NCI-H1436 treated with DMSO at 0.1 percent for 48 hours (cell line): ENCODE measurements at places on chromosomes 2 and 18.

DNA sequence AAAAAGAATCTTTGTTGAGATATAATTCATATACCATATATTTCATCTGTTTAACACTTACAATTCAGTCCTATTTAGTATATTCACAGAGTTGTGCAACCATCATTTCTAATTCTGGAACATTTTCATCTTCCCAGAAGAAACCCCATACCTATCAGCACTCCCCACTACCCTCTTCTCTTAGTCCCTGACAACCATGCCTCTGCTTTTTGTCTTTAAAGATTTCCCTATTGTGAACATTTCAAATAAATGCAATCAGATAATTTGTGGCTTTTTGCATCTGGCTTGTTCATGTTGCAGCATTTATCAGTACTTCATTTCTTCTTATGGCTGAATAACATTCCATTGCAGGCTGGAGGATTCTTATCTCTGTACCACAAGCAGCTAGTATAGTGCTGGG is 305.9 kb upstream of the MEX3C start:
- no peak for DNase-seq

GRCh38 chr2:223724861-223725260 is 112.5 kb downstream of the AP1S3 start:
- DNase-seq: no peak

GRCh38 chr2:14907014-14907612 is 274.6 kb downstream of the LRATD1 start:
- DNase-seq: no peak

DNA sequence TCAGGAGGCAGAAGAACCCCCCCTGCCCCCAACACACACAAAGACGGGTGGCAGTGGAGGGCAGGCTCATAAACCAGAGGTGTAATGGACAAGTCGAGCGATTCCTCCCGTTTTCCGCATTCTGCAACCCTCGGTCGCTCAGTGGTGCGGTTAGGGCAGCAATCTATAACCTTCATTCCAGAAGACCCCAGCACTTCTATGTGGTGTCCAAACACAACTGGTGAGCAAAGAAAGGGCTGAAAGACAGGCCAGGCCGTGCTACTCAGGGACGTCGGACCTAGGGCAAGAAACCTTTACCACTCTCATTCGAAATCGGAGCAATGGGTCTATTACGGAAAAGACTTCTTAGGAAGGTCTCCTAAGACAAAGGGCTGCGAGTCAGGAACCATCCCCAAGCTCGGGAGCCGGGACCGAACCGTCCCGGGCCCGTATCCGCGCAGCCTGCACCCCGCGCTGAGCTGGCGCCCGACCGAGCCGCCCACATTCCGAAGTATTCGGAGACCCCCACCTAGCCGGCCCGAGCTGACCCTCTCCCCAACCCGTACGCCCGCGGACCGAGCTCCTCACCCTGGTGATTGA is 568 bp downstream of the ARL5A start:
- no peak for DNase-seq

DNA sequence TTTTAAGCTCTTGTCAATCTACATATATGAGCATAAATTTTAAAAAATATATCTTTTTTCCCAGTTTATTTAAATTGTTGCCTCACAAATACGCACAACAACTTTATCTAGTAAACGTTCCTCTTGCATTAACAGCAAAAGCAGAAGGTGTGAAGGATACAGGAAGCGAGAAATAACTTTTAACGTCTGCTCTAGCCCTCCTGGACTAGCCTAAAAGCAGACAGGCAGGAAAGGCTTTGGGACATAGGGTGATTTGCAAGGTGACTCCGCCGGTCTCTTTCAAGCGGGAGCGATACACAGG is 434 bp upstream of the DUSP19 start:
- DNase-seq: no peak

DNA sequence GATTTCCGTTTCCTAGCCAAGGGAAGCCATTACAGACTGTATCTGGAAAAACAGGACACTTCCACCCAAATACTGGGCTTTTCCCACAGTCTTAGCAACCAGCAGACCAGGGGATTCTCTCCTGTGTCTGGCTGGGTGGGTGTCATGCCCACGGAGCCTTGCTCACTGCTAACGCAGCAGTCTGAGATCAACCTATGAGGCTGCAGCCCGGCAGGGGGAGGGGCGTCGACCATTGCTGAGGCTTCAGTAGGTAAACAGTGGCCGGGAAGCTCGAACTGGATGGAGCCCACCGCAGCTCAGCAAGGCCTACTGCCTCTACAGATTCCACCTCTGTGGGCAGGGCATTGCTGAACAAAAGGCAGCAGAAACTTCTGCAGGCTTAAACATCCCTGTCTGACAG is 131.1 kb downstream of the KIAA1328 start:
- no peak for DNase-seq

DNA sequence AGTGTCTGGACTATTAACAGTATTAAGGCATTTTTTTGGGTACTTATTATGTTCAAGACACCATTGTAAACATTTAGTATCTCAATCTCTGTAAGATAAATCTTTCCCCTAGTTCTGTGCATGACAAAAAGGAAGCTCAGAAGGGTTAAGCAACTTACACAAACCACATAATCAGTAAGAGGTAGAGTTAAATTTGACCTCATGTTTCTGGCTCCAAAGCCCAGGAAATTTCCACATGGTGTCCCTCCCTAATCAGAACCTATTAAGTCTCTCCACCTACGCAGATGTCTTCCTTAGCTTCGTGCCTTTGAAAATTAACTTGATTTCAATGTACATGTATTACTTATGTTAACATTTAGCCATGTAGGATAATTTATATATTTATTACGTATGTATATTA is 2.0 kb downstream of the MFSD6 start:
- no peak for DNase-seq

DNA sequence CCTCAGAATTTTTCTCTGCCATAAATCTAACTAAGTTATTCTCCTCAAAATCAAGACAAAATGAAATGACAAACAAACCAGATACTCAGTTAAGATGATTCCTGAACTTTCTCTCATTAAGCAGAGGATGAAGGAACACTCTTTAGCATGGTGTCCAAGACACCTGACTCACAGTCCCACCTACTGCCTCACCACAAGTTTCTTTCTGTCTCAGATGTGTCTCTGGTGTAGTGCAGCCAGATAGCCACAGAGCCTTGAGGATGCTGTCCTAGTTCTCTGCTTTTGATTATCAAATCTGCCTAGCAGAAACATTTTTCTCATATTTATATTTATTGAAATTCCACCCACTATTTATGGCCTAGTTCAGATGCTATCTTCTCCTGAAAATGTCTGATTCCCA is 103.6 kb upstream of the TMEM200C start:
- no peak for DNase-seq

- no peak for DNase-seq
Observed at GRCh38 chr2:13121096-13121495, 404.4 kb downstream of the TRIB2 start.

- no peak for DNase-seq
Observed at GRCh38 chr18:2444201-2444875, 127.0 kb downstream of the METTL4 start.
